ENCODE measurements at places on chromosomes 6 and 20.

GRCh38 chr20:63903796-63904561 is 9.1 kb downstream of the DNAJC5 start:
- DNase-seq = no peak

DNA sequence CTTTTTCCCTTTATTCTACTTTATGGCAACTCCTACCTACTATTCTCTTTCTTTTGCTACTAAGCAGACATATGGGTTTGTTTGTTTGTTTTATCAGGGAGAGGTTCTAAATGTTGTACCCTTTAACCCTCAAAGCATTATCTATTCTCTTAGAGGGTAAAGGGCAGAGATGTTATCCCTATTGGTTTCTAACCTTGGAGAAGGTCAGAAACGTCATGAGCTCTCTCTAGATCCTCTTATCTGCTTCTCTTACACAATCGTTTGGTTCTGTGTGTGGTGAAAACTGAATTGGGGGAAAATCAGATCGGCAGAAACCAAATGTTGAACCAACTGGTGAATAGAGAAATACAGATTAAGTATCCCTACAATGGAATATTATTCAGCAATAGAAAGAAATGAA is 6.4 kb upstream of the MPC1 start:
- no peak for DNase-seq

DNA sequence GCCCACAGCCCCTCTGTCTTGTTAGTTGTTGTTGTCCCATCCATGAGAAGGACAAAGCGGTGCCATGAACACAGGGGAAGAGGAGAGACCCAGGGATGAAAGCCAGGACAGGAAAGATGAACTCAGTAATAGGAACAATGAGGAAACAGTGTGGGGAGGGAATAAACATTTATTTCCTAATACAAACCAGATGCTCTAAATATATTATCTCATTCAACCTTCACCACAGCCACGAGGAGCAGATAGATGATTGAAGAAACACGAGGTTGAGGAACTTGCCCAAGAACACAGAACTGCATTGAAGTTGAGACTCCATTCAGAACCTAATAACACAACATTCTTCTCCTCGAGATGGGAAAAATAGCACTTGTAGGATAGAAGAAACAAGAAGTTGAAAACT is 53.0 kb upstream of the AIG1 start:
- DNase-seq = no peak

DNA sequence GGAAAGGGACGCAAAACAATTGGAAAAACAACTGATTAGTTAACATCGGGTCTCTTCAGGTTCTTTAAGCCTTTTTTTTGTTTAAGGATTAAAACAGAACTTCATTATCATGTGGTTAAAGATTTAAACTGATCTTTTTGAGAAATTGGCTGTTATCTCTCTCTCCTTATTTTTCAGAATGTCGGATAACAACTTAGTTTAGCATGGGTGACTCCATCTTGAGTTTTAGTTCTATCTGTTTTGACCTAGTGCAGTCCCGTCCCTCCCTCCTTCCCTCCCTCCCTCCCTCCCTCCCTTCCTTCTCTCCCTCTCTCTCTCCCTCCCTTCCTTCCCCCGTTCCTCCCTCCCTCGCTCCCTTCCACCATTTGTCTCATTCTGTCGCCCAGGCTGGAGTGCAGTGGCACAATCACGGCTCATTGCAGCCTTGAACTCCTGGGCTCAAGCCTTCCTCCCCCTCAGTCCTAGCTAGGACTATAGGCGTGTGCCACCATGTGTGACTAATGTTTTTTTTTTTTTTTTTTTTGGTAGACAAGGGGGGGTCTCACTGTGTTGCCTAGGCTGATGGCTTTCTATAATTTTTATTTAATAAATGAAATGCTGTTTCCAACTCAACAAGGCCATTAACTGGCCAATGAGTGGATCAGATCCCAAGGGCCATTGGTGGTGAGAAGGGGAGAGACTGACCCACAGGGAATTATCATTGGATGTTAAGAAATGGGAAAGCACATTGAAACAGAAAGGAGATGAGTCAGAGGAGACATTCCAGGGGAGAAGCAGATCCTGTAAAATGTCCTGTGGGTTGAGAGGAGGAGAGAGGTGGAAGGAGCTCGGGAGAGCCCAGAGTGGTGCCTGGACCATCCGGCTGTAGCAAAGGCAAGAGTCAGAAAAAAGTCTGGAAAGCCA is 13.6 kb downstream of the BAK1 start:
- DNase-seq = no peak

- no peak for DNase-seq
Measured at GRCh38 chr6:127206531-127207095, 60.1 kb upstream of the RNF146 start.
